ENCODE measurements at places on chromosomes 2 and 18.

GRCh38 chr18:58253871-58254270 lies 209.8 kb downstream of the NEDD4L start:
- no peak for DNase-seq

- DNase-seq: no peak
Observed at GRCh38 chr2:201484805-201485204, 33.3 kb downstream of the STRADB start.

DNA sequence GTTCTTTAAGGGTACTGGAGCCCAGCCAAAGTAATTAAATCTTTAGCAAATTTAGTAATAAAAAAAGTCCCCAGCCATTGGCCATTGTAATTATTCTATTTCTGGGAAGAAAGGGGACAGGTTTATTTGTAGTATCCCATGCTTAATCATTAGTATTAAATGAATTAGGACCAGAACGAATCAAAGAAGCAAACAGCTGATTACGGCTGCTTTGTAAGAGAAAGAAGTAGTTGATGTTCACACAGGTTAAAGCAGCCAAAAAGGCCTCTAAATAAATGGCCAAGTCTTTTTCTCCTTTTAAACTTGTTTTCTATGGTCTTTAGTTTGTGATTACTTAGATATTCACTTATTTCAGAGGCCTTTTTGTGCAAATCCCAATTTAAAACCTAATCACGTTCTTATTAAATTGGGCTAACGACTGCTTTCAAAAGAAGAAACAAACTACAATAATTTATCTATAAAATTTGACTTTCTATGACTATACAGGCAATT lies 48.6 kb upstream of the DNAH7 start:
- DNase-seq: no peak

GRCh38 chr18:6484659-6485058 lies 69.9 kb upstream of the L3MBTL4 start:
- DNase-seq: no peak

- no peak for DNase-seq
Observed at GRCh38 chr2:575030-575726, 102.0 kb downstream of the TMEM18 start.

- no peak for DNase-seq
Observed at GRCh38 chr2:168690381-168690885, 112.0 kb upstream of the NOSTRIN start.

- no peak for DNase-seq
Observed at GRCh38 chr18:80105369-80106167, 3.5 kb upstream of the ADNP2 start.

- DNase-seq: no peak
Observed at GRCh38 chr2:209875270-209875669, 103.6 kb downstream of the UNC80 start.

- DNase-seq: no peak
Observed at GRCh38 chr2:23901966-23902846, 24.7 kb downstream of the ATAD2B start.

- DNase-seq: no peak
Observed at GRCh38 chr2:72824224-72824842, 1.5 kb downstream of the EXOC6B start.

DNA sequence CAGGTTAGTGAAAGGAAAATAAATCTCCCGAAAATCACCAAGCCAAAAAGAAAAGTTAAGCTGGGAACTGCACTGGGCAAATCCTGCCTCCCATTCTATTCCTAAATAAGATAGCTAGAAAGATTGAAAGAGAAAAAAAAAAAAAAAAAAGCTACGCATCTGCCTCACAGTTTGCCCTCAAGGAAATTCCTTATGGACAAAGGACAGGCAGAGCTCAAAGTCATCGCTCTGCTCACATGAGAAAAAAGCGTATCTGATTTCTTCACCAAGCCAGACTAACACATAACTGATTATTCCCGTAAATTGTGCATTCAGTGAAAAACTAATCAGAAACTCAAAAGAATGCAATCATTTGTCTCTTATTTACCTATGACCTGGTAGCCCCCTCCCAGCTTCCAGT lies 50.0 kb downstream of the PUM2 start:
- DNase-seq: no peak

DNA sequence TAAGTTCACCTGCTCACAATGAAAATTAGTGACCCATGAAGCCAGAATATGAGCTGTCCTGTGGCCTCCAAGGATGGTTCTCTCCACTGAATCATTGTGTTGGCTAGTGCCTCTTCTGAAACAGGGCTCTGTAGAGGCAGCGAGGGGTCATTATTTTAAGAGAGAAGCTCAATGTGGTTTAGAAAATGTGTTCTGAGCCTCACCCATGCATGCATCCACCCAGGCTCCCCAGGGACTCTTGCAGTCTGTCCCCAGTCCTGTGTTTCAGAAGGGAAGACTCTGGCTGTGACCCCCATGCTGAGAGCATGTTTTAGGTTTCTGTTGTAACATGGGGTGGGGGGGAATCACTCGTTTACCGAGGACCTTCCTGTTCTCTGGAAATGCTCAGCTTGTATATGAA lies 135.2 kb downstream of the RNF144A start:
- no peak for DNase-seq

DNA sequence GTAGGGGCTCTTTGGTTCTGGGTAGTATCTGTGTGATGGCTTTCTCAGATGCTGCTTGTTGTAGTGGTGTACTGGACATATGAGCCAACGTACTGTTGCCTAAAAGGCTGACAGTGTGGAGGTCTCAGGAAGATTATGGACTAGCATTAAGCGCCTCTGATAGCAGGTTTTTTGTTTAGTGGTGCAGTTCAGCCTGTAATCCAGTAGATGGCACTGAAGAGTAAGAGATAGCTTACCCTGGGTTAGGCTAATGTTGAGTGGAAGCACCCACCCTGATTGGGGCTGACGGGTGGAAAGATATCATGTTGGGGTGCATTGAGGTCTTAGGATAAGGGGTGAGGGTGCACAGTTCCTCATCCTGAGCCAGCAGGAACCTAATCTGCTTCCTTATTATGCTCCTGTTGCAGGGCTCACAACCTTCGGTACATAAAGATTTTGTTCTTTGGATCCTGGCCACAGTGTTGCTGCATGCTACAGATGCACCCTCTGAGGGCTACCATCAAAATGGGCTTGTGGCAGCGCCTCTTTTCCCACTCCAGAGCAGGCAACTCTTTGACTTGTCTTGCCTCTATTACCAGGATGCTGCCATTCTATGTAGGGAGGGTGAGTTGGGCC lies 79.6 kb downstream of the MSTN start:
- DNase-seq: no peak

- no peak for DNase-seq
Observed at GRCh38 chr2:118857677-118858484, 10.4 kb upstream of the EN1 start.

Measured in stimulated activated CD4-positive, alpha-beta T cell treated with anti-CD3 and anti-CD28 coated beads, Interleukin-1b, Interleukin-23, amount 100 ng/mL, for 24 hours (primary cell).